ENCODE measurements at places on chromosomes 16 and 17. TPM values are rescaled to one million over a fixed set of nuclear protein-coding genes. Genes with fewer than 3 reads are reported as not detected.
A peak's percentile ranks its signal among the peaks of the same experiment; 100 is the strongest.

Gene EVPLL
- not detected for total RNA-seq

Gene HOXB8
- total RNA-seq = not detected

Gene MYL4
- not detected for total RNA-seq

Gene INCA1
- 0.54 TPM for total RNA-seq

Gene HID1
- total RNA-seq = 0.91 TPM

Gene IL21R
- 93.8 TPM for total RNA-seq

Gene SPATA22
- total RNA-seq = not detected

Gene KRT33A
- total RNA-seq = not detected

Gene SMIM5
- total RNA-seq = not detected

GRCh38 chr16:4840984-4841383, 6.1 kb downstream of the GLYR1 start:
- DNase-seq = no peak

DNA sequence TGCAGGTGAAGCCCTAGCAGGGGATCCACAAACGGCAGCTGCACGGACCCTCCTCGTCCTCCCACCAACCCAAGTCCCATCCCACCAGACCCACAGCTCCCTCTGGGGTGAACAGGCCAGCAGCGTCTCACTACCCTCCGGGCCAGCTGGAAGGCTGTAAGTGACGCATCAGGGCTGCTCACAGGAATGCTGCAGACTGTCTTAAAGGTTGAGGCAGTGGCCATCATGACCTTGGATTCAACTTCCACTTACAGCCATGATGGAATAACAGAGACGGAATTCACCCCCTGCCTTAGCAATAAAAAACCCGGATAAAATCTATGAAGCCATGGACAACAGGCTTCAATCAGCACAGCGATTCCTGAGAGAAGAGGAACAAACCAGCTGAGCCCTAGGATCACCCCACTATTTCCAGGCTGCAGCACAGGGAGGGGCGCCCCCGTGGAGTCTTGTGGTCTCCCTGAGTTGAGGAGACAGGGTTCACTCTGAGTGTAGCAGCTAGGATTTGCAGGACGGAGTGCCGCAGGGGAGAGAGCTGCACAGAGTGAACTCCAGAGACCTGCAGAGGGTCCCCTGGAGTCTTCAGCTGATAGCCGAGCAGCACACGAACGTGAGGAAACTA, 10.5 kb downstream of the FAM83G start:
- DNase-seq = no peak

DNA sequence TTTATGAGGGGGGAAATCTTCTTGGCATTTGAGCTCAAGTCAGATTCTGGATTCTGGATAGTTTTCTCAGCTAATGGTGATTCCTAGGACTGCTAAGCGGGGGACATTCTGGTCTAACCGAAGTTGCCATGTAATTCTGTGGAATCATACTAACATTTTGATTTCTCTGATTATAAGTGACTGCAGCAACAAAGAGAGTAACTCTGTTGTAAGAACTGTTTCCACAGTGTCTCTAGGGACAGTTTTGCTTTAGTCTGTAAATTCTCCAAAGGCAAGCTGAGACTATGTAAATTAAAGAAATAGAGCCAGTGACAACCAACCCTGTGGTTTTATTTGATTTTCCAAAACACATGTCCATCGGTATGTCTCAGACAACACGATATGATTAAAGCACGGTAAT, 286.2 kb downstream of the IRX3 start:
- no peak for DNase-seq

DNA sequence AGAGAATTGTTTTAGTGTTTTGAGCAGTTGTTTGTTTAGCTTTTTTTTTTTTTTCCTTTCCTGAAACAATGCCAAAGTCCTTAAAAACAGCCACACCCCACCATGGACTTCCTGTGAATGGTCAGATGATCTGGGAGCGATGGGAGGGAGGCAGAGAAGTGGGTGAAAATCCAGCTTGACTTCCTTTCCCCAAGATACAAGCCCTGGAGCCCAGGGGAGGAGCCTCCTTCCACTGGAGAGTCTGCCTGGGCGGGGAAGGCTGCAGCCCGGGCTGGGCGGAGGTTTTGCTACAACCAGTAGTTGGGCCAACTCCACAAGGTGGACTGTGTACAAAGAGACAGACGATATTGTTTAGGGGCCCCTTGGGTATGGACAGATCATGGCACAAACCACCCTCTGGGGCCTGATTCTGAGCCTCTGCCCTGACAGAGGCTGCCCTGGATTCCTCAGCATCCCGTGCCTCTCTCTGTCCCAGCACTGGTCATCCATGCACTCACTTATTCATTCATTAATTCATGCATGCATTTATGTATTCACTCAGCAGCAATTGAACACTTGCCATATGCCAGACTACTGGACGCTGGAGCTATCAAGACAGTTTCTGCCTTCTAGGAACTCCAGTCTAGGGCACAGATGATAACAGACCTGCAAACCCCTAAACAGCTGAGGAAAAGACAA, 29.8 kb downstream of the WSB1 start:
- no peak for DNase-seq

DNA sequence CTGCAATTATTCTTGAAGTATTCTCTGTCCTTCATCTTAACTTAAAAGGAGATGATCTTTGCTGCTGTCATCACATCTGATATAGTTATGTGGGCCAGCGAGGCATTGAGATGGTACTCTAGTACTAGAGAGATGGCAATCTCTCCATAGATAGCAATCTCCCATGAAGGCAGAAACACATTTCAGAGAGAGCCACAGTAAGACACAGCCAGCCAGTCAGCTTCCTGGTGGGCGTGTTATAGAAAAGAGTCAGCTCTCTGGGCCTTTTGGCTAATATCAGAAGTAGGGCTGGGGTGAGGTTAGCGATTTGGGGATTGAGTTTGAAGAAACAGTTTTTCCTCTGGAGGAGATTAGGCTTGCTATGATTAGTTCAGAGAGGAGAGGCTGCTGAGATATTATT, 22.6 kb upstream of the EFCAB13 start:
- no peak for DNase-seq

- DNase-seq = no peak
Measured at GRCh38 chr16:9151597-9151996, 60.2 kb downstream of the HAPSTR1 start.

DNA sequence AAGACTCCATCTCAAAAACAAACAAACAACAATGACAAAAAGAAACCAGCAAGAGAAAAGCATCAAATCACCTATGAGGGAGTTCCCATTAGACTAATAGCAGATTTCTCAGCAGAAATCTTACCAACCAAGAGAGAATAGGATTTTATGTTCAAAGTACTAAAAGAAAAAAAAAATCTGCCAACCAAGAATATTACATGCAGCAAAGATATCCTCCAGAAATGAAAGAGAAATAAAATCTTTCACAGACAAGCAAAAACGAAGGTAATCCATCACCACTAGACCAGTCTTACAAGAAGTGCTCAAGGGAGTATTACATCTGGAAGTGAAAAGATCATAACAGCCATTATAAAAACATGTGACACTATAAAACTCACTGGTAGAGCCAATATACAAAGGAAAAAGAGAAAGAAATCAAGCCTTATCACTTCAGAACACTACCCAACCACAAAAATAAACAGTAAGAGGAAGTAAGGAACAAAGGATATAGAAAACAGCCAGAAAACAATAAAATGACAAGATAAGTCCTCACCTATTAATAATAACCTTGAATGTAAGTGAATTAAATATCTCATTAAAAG, 66.3 kb downstream of the STX8 start:
- no peak for DNase-seq

DNA sequence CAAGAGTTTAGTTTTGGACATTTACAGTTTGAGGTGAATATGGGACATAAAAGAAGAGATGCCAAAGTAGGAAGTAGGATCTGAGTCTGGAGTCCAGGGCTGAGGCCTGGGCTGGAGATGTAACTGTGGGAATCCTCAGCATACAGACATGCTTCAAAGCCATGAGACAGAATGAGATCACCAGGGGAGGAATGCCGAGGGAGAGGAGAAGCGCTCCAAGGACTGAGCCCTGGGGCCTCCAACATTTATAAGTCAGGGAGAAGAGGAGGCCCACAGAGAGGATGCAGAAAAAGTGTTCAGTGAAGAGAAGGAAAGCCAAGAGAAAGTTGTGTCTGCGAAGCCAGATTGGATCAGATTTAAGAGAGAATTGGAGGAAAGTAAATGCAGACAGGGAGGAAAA, 277.5 kb upstream of the MYOCD start:
- no peak for DNase-seq

GRCh38 chr17:76138896-76139752, 1.9 kb downstream of the FOXJ1 start:
- no peak for DNase-seq

DNA sequence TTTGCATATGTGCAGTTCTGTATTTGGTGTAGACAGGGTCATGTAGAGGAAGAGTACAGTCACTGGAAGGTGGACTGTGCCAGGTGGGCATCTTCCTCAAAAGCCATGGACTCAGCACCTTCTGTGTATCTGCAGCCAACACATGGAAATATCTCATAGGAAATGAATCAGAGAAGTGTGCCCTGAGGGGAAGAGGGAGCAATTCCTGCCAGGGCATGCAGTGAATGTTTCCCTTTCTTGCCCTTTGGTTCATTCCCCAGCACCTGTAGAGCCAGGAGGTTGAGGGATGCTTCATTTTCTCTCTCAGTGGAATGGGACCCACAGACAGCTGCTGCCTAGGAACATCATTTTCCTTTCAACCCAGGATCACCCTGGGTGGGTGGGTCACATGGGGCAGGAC, 146.1 kb upstream of the HSBP1 start:
- no peak for DNase-seq

DNA sequence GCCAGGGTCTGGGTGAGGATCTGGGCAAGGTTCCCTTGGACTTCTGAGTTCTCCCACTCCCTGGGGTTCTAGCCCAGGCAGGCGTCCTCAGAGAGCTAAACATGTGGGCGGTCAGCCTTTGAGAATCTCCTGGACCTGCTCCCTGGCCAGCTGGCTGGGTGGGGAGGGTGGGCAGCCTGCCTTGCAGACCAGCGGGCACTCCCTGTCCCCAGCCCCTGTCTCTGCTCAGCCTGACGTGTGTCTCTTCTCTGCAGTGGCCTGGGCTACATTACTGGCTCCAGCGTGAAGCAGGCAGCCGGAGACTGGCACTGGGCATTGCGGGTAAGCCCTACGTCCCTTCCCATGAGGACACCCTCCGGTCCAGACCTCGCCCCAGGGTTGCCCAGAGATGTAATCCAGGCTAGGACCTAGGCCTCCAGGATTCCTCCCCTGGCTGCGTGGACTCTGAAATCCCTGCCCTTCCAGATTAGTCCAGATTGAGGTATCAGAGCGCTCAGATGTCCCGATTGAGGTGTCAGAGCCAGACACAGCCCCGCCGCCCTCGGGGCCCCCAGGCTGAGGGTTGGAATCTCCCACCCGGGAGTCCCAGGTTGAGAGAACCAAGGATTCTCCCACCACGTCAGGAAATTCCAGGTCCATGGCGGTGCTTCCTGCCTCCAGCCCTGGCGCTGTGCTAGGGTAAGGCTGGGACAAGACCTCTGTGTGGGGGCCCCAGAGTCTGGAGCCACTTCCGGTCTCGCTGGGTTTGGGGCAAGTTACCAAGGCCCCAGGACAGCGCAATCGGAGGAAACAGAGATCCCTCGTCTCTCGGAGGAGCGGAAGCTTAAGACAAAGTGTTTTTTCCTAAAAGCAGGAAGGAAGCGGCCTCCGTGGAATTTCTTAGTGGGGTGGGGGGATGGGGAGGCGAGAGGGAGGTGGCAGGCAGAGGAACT, 24.1 kb downstream of the MYBBP1A start:
- DNase-seq = no peak

DNA sequence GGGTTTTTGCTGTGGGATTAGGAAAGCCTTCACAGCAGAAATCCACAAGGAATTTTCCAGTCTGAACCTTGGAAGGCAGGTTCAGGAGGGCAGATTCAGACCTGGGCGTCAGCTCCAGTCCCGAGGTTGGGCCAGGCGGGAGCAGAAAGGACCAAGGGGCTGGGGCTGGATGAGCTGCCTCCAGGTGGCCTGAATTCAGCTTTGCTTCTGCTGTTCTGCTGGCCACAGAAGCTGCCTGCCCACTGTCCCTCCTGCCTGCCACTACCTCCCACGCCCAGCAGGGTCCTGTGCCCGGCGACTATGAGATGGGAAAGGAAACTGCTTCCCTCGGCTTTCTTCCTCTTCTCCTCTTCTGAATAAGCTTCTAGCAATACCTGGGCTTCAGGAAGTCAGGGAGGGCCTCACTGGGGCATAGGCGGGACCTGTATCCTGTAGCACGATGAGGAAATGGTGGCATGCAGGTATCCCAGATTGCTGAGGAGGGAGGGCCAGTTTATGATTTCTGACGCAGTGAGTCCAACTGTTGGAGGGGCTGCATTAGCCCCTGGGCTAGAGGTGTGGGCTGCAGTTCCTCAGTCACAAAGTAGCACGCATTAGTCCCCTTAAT, 18.4 kb downstream of the TBX4 start:
- DNase-seq = no peak

GRCh38 chr16:83066011-83066410, 439.2 kb downstream of the CDH13 start:
- no peak for DNase-seq

DNA sequence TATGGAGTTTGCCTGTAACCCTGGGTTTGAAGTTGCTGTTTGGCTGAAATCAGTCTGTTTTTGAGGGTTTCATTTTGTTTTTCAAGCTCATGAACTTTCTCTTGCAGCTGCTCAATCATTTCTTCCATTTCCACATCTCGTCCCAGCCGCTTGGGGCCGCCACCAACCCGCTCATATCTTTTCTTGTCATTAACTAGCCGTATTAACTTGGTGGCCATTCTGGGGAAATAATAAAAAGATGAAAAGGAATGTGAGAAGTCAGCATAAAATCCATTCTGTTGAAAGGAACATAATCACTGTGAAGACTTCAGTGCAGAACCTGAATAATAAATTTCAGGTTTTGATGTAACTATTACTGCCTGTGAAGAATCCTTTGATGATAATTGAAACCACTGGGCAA, 11.5 kb downstream of the RPGRIP1L start:
- no peak for DNase-seq

GRCh38 chr17:57747221-57748017, 2.3 kb upstream of the CCDC182 start:
- DNase-seq = peak; percentile 52

- no peak for DNase-seq
Measured at GRCh38 chr16:10776280-10776679, 32.6 kb downstream of the NUBP1 start.

GRCh38 chr17:17190188-17190587, 15.9 kb downstream of the PLD6 start:
- DNase-seq = no peak

GRCh38 chr16:626787-627453, 3.9 kb upstream of the WFIKKN1 start:
- DNase-seq = no peak
